Cerebellum (tissue), 4 donors: ENCODE measurements at places on chromosomes 5 and 9. TPM values are rescaled to one million over a fixed set of nuclear protein-coding genes. Genes with fewer than 3 reads are reported as not detected.

The ZNF883 gene
- 25.4 TPM for total RNA-seq

The CCL21 gene
- total RNA-seq: not detected

The ASS1 gene
- total RNA-seq: 37.8 TPM

The LCN1 gene
- not detected for total RNA-seq

The SLC12A7 gene
- total RNA-seq: 10.1 TPM

The ROR2 gene
- total RNA-seq: 7.1 TPM

The CA9 gene
- not detected for total RNA-seq

The GMCL2 gene
- total RNA-seq: not detected

The FOXD4L5 gene
- 0.64 TPM for total RNA-seq

The LRRC19 gene
- not detected for total RNA-seq

The FAM81B gene
- total RNA-seq: 0.73 TPM

The PSIP1 gene
- 137 TPM for total RNA-seq
